ENCODE measurements at places on chromosomes 4 and X.

DNA sequence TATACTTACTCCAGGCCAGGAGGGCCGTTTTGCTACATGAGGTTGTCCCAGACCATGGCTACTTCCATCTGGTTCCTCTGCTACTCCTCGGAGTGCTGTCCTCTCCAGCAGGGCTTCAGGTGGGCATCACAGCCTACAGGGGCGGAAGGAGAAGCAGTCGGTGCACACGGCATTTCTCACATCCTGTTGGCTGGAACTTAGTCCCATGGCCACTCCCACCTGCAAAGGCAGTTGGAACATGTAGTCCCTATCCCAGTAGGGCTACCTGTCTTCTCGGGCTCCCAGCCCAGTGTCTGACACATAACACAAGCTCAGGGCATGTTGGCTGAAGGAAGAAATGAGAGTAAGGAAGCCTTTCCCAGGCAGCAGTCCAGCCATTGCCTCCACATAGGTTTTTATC is 7.7 kb upstream of the STK32B start:
- DNase-seq: no peak

GRCh38 chr4:140971077-140971792 is 162.0 kb downstream of the RNF150 start:
- DNase-seq: no peak

DNA sequence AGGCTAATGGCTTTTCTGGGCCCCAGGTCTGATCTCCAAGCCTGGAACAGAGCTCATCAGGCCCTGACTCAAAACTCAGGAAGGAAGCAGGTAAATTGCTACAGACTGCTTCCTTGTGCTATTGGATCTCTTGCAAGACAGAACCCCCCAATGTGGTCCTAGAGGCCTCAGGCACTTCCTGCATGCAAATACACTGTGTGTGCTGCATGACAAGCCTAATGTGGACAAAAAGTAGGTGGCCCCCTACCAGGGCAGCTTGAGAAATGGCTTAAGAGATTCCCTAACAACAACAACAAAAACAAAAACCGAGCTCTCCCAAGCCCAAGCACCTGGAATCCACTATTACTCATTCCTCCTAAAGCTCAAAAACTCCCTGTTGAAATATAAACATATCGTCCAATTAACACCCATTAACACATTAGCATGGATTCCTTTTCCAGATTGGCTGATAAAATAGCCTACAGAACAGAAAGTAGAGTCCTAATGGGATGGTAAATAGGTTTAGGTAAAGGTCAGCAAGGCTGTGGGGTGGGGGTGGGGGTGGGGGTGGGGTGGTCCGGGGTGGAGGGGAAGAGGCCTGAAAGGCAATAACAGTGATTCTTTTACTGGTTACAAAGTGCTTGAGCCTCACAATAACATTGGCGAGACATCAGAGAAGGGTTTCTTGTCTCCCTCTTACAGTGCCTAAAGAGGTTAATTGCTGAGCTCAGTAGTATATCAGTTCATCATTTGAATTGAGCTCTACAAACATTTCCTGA is 24.1 kb upstream of the FGF16 start:
- DNase-seq: no peak

DNA sequence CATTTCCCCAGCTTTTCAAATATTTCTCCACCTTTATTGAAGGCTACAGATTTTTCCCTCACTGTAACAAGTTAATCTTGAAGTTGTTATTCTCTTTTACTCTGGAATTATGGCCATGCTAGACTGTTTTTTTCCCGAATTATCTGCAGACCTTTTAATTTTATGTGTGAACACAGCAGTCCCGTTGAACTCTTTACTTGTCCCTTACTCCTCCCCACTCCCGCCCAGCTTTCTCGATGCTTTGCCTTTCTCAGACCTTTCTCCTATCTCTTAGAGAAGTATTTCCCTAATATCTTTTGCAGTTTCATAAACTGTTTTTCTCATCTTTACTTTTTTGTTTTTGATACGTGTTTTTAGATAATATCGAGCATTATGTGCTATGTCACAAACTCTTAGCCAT is 776 bp downstream of the CEP44 start:
- DNase-seq: no peak

DNA sequence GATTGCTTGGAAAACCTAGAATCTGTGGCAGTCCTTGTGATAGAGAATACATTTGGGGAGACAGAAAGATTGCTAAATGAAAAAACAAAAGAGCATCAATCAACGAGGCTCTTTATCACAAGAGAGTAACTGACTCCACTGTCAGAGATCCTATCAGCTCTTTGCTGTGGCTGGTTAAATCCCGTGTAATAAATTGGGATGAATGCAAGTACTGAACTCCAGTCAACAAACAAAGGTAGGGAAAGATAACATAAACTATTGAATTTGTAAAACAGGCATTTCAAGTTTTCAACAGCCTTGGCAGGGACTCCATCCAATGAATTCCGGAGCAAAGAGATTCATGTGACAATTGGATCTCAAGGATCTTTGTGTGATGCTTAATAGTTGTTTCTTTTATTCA is 21.3 kb downstream of the MMRN1 start:
- DNase-seq: no peak

DNA sequence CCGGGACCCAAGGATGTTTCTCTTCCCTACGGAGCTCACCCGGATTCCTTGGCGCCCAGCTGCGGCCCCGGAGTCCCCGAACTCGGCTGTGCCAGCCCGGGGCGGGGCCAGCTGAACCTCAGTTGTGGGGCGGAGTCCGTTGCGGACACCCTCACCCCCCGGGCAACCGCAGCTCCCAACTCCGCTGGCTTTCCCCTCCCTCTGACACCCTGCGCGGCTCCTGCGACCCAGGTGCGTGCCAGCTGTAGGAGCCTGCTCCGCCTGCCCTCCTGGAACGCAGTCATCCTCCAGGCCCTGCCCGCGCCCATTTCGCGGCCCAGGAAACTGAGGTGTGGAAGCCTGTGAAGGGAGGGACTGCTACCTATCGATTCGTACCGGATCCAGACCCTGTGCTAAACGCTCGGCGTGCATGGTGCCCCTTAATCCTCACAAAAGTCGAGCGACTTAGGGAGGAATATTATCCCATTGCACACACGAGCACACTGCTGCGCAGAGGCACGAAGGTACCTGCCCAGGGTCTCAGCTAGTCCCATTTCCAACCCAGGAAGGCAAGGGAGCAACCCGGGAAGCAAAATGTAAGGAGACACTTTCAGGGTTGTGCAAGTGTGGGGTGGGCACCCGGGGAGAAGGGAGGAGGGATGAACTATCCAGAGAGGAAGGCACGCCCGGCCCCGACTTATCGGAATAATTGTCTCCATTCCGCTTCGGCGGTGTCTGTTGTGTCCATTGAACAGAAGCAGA is 12.3 kb downstream of the MSX1 start:
- no peak for DNase-seq

- no peak for DNase-seq
Measured at GRCh38 chrX:916230-916599, 285.6 kb downstream of the SHOX start.

GRCh38 chrX:137425986-137426385 is 139.9 kb upstream of the ZIC3 start:
- no peak for DNase-seq

DNA sequence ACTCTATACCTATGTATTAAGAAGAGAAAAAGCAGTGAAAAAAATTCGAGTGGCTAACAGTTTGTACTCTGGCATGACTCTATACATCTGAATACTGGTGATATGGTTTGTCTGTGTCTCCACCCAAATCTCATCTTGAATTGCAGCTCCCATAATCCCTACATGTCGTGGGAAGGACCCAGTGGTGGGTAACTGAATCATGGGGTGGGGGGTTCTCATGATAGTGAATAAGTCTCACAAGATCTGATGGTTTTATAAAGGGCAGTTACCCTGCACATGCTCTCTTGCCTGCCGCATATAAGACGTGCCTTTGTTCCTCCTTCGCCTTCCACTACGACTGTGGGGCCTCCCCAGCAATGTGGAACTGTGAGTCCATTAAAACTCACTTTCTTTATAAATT is 70.4 kb downstream of the LRBA start:
- DNase-seq: no peak

DNA sequence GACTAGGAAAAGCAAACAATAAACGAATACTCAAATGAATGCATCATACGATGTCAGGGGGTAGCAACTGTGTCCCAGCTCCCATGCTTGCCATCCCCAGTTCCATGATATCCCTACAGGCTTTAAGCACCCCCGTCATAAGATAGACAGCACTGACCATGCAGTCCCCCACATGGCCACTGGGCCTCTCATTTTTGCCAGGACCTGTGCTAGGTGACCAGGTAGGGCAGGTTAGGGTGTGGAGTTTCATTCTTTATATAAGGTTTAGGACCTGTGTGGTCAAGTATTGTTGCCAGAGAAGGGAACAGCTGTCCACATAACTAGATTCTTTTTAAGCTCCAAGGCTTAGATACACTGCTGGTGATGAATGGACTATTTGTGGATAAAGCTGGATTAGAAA is 9.7 kb downstream of the PPEF2 start:
- no peak for DNase-seq

Measured in stimulated activated CD4-positive, alpha-beta T cell treated with anti-CD3 and anti-CD28 coated beads, TNF-alpha, amount 100 ng/mL, for 48 hours (primary cell).